ENCODE measurements at places on chromosomes 1 and 21.

DNA sequence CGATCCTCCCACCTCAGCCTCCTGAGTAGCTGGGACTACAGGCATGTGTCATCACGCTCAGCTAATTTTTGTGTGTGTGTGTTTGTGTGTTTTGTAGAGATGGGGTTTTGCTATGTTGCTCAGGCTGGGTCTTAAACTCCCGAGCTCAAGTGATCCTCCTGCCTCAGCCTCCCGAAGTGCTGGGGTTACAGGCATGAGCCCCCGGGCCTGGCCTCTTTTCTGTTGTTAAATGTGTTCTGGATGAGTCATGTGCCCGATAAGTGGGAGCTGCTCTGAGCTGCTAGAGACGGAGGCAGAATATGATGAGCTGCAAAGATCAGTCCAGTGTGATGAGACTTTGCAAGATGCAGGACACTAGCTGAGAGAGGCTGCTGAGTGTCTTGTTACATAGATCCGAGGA lies 75.5 kb downstream of the VPS13D start:
- DNase-seq: no peak

DNA sequence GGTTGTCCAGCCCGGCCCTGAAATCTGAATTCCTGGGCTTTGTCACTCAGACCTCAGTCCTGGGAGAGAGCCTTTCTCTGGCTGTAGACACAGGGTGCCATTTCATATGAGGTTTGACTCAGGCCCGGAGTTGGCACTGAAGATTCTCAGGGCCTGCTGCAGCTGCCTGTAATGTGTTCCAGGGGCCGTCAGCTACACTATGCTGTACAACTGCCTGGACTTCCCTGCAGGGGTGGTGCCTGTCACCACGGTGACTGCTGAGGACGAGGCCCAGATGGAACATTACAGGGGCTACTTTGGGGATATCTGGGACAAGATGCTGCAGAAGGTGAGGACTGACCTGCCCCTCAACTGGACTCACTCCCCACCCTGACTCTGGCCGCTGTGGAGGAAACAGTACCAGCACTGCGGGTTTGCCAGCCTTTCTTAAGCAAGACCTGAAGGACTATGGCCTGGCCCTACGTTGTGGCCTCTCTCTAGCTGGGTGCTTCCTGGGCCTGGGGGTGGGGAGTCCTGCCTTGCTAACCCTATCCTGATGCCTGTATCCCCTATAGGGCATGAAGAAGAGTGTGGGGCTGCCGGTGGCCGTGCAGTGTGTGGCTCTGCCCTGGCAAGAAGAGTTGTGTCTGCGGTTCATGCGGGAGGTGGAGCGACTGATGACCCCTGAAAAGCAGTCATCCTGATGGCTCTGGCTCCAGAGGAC lies 18.9 kb downstream of the FAAH start:
- no peak for DNase-seq

- no peak for DNase-seq
These were observed 6.3 kb downstream of the ZBTB8B start for GRCh38 chr1:32470991-32471694.

DNA sequence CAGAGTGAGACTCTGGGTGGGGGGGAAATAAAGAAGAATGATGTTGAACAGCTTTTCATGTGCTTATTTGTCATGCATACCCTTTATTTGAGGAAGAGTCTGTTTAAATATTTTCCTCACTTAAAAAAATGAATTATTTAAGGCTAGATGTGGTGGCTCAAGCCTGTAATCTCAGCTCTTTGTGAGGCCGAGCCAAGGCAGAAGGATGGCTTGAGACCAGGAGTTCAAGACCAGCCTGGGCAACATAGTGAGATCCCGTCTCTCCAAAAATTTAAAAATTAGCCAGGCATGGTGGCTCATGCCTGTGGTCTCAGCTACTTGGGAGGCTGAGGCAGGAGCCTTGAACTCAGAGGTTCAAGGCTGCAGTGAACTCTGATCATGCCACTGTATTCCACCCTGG lies 25.4 kb downstream of the SLC30A1 start:
- DNase-seq: no peak

DNA sequence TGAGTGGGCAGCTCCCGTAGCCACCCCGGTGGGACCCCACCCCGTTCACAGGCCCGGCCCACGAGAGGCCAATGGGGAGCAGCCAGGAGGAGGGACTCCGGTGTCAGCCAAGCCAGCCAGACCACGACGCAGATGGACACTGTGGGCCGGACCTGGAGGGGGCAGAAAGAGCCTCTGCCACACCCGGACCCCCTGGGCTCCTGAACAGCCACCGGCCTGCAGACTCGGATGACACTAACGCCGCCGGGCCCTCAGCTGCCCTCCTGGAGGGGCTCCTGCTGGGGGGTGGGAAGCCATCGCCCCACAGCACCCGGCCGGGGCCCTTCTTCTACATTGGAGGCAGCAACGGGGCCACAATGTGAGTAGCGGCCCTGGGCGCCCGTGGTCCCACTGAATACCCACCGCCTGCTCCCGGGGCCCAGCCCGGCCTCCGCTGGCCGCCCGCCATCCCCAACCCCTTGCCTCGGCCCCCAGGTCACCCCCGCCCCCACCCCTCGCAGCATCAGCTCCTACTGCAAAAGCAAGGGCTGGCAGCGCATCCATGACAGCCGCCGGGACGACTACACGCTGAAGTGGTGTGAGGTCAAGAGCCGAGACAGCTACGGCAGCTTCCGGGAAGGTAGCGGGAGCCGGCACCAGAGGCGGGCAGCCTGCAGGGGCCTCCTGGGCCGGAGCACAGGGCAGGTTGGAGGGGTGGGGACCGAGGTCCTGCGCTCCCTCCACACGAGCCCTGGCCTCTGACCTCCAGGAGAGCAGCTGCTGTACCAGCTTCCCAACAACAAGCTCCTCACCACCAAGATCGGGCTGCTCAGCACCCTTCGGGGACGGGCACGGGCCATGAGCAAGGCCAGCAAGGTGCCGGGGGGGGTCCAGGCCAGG lies 6.5 kb downstream of the TTLL10 start:
- DNase-seq: no peak

DNA sequence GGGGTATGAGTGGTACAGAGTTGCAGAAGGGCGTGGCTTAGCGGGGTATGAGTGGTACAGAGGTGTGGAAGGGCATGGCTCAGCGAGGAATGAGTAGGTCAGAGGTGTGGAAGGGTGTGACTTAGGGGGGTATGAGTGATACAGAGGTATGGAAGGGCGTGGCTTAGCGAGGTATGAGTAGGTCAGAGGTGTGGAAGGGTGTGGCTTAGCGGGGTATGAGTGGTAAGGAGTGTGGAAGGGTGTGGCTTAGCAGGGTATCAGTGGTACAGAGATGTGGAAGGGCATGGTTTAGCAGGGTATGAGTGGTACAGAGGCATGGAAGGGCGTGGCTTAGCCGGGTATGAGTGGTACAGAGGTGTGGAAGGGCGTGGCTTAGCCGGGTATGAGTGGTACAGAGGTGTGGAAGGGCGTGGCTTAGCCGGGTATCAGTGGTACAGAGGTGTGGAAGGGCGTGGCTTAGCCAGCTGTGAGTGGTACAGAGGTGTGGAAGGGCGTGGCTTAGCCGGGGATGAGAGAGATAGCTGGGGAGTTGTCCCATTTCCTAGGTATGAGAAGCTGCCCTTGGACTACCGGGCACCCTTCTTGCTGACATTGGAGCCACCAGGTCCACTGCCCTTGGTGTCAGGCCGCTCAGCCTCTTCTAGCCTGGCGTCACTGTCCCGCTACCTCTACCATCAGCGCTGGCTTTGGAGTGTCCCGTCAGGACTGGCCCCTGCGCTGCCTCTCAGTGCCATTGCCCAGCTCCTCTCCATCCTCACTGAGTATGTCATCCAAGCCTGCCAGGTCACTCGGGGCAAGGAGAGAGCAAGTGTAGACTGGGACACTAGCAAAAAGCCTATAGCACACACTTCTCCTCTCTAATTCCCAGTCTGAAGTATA lies 29.8 kb downstream of the HYI start:
- DNase-seq: no peak

DNA sequence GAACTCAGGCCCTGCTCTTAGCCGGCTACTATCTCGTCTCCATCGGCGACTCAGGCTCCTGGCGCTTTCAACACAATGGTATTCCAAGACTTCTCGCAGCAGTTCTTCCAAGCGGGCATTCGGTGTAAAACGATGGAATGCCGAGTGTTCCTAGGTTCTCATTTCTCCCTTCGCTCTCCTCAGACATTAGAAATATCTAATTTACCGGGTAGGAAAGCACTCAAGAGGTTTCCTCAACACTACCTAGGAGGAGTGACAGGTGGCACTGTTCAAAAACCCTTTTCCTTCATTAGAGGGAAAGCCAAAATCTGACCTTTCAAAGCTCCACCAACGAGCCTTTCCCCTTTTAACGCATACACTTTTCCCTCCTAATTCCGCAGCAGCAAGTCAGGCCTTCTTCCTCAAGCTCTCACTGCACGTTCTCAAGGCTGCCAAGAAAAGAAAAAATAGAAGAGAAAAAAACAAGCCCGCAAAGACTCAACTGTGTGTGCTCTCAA lies 601 bp downstream of the UBE2G2 start:
- DNase-seq: no peak

DNA sequence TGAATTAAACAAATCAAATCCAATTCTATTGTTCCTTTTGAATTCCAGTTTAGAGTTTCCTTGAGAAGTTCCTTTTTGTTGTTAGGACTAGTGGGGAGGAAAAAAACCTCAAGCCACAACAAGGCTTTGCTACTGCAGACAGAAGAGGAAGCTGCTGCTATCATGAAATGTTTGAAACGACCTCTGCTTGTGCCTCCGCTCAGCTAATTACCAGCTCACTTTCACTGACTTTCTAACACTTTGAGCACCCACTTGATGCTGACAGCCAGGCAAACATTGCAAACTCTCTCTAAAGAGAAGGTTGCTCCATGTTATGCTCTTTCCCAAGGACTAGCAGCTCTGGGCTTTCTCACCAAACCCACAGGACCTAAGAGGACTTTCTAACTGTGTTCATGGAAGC lies 203.9 kb upstream of the PROX1 start:
- DNase-seq: no peak

All from activated CD4-positive, alpha-beta memory T cell treated with anti-CD3 and anti-CD28 coated beads, Interleukin-2, amount 10 ng/mL, durations not matched to agents 7 days and 5 days (primary cell).